ENCODE measurements at places on chromosomes 1 and 21.

DNA sequence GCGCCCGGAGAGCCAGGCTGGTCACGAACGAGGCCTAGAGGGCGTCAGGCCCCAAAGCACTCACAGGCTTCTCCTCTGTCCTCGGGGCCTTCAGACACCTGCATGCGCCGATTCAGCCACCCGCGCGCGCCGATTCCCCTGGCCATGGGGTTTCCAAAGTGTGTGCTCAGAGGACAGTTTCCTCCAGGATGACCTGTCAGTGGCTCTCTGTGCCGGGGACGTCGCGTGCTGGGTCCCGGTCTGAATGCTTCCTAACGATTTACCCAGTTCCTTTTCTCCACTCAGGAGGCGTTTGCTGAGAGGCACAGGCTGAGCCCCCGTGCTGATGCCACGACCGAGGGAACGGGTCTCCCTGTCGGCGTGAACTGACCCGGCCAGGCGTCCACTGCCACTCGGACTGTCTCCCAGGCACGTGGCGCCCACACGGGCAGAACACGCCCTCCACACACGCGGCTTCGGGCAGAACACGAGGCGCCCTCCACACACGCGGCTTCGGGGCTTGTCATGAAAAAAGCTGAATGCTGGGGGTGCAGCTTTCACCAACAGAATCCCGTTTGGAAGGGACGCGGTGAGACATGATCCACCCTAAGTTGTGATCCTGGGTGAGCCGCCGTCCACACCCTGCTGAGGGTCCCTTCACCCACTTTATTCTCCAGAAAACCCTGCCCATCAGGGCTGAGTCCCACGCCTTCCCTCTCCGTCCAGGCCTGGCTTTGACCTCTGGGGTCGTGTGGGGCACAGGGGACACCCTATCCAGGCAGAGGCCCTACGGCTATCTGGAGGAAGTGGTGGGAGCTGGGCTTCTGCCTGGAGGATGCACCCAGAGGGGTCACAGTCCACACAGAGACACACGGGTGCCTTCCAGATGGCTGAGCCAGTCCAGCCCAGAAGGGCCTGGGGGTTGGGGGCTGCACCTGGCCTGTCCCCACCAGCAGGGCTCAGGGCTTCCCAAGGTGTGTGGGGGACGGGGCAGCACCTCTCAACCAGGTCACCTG is 56.1 kb downstream of the COL6A1 start:
- H3K36me3 ChIP-seq = no peaks in the 10 kb centered on the region
- H3K27me3 ChIP-seq = peaks cover 3% of the 10 kb centered on the region
- H3K4me1 ChIP-seq = peaks cover 5% of the 10 kb centered on the region
- DNase-seq = no peak

DNA sequence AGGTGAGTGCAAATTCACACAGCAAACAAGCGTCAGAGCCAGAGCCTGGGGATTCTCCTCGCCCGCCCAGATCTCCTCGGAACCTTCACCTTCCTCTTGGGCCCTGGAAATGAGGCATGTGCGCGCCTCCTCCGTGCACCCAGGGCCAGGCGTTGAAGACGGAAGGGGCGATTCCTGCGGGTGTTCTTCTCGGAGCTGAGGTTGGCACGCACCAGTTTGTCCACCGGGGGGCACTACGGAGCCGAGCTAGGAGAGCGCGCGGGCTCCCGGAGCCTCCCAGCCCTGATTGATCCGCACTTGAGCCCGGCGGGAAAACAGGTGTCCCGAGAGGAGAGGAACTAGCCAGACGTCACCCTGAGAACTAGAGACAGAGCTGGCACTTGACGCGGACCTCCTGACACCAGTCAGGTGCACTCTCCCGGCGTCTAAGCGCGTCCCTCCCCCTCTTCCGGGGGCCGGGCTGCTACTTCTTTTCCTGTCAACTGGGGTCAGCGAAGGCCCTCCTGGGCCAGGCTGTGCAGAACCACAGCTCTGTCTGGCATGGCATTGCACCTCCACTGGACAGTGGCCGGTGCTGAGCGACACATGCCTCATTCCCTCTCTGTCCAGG is 18.3 kb upstream of the SERINC2 start:
- peak overlapping the region; percentile 38 for H3K27ac ChIP-seq
- H3K27me3 ChIP-seq = peaks cover 3% of the 10 kb centered on the region
- peak; percentile 79 for DNase-seq

- peaks cover 3% of the 10 kb centered on the region for H3K36me3 ChIP-seq
These were observed 69.6 kb downstream of the PIK3R3 start for GRCh38 chr1:46062651-46063319.

GRCh38 chr1:223711747-223712193 is 569 bp upstream of the CAPN2 start:
- no peaks in the 10 kb centered on the region for H3K36me3 ChIP-seq
- H3K27ac ChIP-seq = no peak overlapping the region
- peaks cover 38% of the 10 kb centered on the region for H3K4me1 ChIP-seq
- H3K4me3 ChIP-seq = peak overlapping the region; percentile 47
- no peak for DNase-seq
- H3K27me3 ChIP-seq = peaks cover 5% of the 10 kb centered on the region

GRCh38 chr1:33971913-33972312 is 108.0 kb downstream of the HMGB4 start:
- DNase-seq = no peak
- H3K4me1 ChIP-seq = no peaks in the 10 kb centered on the region
- no peaks in the 10 kb centered on the region for H3K36me3 ChIP-seq
- no peak overlapping the region for H3K27ac ChIP-seq
